ENCODE measurements at places on chromosomes 5 and 9. TPM values are rescaled to one million over a fixed set of nuclear protein-coding genes. Genes with fewer than 3 reads are reported as not detected.

DNA sequence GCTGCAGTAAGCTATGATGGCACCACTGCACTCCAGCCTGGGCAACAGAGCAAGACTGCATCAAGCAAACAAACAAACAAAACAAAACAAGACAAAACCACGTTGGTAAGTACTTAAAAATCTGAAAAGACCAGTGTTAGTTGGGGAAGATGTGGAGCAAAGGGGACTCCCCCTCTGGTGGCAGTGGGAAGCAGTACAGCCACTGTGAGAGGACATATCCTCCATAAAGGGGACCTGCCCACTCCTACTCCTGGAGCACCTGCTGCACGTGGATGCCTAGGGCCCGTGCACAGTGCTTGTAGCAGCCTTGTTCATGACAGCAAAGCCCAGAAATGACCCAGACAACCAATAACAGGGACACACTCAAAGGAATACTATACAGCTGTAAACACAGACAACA, 17.0 kb upstream of the IPPK start:
- H3K4me3 ChIP-seq = no peak overlapping the region
- no peak for DNase-seq
- H3K4me1 ChIP-seq = peaks cover 2% of the 10 kb centered on the region
- no peak overlapping the region for H3K27ac ChIP-seq
- H3K36me3 ChIP-seq = no peaks in the 10 kb centered on the region
- H3K27me3 ChIP-seq = peaks cover 1% of the 10 kb centered on the region

GRCh38 chr5:75664979-75665378, 52.3 kb downstream of the POC5 start:
- no peak for DNase-seq
- no peaks in the 10 kb centered on the region for H3K36me3 ChIP-seq
- H3K4me3 ChIP-seq = no peak overlapping the region
- no peak overlapping the region for H3K27ac ChIP-seq

GRCh38 chr9:5843794-5844471, 11.0 kb upstream of the ERMP1 start:
- no peaks in the 10 kb centered on the region for H3K36me3 ChIP-seq
- no peaks in the 10 kb centered on the region for H3K27me3 ChIP-seq
- peaks cover 36% of the 10 kb centered on the region for H3K4me1 ChIP-seq

FOXD4 gene
- 0.49 TPM for total RNA-seq

SUB1 gene
- total RNA-seq = 294 TPM

ARL14EPL gene
- total RNA-seq = not detected

SMIM32 gene
- total RNA-seq = not detected
